ENCODE measurements at places on chromosomes 6 and 20.

DNA sequence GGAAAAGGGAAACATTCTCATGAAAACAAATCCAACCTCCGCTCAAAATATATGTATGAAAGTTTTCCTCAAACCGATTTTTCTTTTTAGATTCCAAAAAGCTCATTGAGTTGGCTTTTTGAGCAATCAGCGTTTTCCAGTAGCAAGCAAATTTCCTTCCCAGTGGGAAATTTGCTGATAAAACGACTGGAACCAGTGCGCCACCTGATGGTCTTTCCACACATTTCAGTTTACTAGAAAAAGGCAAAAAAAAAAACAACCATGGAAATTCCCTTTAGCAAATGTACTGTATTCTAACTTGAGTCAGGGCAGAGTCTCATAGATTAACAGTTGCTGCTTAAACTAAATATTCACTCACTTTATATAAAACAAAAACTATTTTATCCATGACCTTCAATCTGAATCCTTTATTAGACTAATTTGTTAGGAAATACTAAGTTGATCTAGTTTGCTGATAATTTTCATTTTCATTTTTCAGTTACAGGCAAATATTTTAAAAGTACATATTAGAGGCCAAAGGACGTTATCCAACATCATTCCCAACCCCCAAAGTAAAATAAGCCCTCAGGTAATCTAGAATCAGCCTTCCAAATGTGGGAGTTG lies 271.5 kb downstream of the FOXA2 start:
- no peak for DNase-seq

GRCh38 chr6:50707652-50708300 lies 5.5 kb upstream of the TFAP2D start:
- no peak for DNase-seq

DNA sequence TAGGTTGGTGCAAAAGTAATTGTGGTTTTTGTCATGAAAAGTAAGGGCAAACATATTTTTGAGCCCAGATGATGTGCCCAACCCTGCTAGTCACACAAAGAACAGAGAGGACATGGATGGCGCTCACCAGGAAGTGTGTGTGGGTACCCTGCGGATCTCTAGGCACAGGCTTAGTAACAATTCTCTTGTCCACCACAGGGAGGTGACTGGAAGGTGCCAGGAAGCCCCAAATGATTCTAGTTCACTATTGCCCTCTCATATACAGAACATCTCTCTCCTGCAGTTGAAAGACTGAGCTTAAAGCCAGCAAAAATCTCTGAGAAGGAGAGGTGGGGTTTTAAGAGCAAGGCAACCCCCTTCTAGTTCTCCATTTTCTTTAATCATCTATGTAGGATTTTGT lies 272.1 kb upstream of the TAB2 start:
- peak; percentile 32 for DNase-seq

DNA sequence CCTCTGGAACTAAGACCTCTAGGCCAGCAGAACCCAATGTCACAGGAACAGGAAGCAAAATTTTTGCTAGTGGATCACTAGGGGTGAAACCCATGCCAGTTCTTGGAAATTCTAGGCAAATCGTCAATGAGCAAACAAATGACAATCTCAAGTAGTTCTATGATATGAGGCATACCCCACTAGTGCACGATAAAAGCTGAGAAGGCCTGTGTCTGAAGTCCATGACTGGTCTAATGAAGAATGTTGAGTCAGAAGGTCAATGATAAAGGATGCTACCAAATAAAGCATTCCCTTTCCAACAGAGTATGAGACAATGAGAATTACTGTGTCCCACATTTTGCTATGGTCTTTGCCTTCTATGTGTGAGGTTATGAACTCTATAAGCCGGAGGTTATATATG lies 149.4 kb upstream of the NOX3 start:
- no peak for DNase-seq

- DNase-seq = no peak
Observed at GRCh38 chr20:38270869-38271605, 10.5 kb upstream of the KIAA1755 start.

DNA sequence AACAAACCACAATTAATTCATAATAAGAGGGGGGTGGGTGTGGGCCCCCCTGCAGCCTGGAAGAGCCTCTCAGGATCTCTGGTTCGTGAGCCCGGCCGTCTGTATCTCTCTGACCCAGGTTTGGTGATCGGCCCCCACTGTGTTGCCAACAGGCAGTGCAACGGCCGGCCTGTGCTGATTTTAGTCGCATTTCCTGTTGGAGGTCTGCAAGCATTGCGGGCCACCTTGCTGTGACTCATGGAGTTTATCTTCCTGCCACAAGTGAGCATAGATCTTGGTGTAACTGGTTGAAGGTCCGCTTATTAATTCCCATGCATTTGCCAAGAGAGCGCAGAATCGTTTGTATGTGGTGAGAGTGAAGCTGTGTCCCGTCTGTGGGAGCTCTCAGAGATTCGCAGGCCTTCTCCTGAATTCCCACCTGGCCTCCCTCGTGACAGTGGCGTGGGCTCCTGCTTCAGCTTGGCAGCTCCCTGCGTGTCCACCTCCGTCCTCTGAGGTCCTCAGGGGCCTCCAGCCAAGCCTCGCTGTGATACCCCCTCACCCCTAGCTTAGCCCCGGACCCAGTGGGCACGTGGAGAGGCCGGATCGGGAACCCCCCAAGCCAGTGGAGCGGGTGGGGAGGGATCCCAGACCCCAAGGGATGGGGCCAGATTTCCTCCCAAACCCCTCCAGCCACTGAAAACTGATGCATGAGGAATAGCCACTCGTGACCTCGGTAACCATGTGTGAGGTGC lies 269.8 kb downstream of the CDH4 start:
- no peak for DNase-seq

DNA sequence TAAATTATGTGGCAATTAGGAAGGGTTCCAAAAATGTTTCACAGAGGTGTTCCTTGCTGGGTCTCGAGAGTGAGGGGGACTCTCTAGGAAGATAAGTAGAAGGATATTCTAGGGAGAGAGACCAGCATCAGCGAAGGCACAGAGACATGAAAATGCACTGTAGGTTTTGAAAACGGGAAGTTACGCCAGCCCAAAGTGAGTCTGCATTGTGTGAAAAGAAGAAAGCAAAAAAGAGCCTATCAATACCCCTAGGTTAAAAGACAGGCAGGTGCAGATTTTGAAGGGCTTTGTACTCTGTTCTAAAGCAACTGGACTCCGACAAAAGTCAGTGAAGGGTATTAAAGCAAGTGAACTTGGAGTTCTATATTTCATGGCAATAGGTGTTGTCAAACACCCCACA lies 25.7 kb upstream of the MRAP2 start:
- no peak for DNase-seq

- DNase-seq = peak; percentile 88
Observed at GRCh38 chr6:30344868-30345671, at the start of gene RPP21. Gene RPP21, plus strand, starts transcription at chr6:30345156. Its CDS starts 16 bp downstream, at chr6:30345172.

GRCh38 chr20:30922129-30922528 lies 335.3 kb upstream of the DEFB115 start:
- no peak for DNase-seq

- DNase-seq = peak; percentile 37
Observed at GRCh38 chr20:528923-529604, 14.5 kb downstream of the CSNK2A1 start.

DNA sequence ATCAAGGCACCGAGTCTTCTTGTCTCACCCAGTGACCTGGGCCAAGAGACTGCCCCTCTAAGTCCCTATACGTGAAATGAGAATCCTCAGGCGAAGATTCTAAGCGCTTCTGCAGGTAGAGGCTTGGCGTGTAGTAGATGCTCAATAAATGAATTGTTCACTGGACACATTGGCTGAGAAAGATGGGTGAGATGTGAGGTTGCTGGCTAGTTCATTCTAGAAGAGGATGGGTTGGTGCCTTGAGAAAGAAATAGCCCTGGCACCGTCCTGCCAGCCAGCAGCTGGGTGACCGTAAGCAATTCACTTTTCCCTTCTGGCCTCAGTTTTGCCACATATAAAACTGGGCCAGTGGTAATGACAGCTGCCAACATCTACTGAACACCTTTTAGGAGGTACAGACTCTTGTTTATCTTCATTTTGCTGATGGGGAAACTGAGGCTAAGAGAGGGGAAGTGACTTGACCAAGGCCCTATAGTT lies 1.4 kb downstream of the SRC start:
- DNase-seq = no peak

GRCh38 chr6:90385759-90386313 lies 89.2 kb upstream of the BACH2 start:
- no peak for DNase-seq

GRCh38 chr20:11170565-11170964 lies 496.8 kb upstream of the JAG1 start:
- DNase-seq = no peak

GRCh38 chr6:91634791-91635190 lies 1047.9 kb upstream of the MAP3K7 start:
- no peak for DNase-seq

DNA sequence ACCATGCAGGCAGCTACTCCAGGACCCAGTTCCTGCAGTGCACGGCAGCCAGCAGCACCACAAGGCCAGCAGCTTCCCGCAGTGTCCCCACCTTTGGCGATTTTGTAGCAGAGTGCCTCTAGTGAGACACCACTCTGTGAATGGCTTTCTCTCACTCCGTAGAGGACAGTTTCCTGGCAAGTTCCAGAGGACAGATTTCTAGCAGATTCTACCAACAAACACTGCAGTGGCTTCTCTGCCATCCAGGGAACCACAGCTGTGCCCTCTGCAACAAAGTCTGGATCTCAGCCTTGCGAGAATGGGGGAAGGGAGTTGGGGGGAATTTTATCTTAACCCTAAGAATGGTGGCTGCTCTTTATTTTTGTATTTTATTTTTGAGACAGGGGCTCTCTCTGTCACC lies 28.7 kb downstream of the SNHG17 start:
- DNase-seq = no peak

DNA sequence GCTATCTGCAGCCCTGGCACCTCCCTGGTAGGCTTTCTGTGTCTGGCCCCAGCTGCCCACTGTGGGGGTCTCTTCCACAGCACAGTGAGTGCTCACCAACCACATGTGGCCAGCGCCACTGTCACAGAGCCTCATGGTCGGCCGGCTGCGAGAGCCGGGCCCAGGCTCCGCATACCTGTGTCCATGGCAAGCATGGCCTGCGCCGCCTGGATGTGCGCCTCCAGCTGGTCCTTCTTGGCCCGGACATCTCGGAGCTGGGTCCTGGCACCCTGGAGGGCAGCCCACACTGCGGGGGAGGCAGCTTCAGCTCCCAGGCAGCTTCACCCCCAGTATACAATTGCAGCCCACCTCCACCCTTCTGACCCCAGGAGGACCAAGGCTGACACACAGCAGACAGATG lies 13.0 kb downstream of the ADRM1 start:
- no peak for DNase-seq

DNA sequence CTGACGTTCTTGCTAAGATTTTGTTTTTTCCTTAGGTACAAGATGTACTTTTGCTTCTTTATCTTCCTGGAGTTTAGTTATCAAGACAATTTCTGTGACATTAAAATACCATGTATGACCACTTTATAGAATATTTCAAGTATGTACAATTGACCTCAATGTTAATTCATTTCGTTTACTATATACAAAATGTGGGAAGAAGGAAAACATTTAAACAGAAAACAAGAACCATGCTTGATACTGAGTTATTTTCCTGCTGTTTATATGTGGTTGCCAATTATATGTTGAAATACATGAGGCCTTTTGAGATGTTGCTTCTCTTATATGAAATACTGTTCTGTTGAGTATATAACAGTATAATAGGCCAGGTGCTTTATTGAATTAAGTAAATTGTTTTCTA lies 184.3 kb downstream of the JARID2 start:
- no peak for DNase-seq

- DNase-seq = no peak
Observed at GRCh38 chr20:44075191-44075949, 111.6 kb downstream of the JPH2 start.

DNA sequence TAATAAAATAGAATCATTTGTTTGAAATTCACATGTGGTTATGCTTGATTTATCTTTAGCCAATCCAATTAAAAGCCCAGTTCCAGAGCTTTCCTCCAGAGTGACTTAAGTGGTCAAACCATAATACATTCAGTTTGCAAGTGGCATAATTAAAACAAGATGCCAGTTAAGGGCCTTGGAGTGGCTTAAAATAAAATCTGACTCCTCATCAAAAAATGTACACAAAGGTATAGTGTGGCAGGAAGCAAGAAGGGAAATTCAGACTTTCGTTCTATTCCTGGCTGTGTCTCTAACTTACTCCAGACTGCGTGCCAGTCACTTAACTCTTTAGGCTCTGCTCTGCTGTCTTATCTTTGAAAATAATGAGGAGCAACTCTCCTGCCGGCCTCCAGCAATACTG lies 251.3 kb upstream of the PRND start:
- no peak for DNase-seq

DNA sequence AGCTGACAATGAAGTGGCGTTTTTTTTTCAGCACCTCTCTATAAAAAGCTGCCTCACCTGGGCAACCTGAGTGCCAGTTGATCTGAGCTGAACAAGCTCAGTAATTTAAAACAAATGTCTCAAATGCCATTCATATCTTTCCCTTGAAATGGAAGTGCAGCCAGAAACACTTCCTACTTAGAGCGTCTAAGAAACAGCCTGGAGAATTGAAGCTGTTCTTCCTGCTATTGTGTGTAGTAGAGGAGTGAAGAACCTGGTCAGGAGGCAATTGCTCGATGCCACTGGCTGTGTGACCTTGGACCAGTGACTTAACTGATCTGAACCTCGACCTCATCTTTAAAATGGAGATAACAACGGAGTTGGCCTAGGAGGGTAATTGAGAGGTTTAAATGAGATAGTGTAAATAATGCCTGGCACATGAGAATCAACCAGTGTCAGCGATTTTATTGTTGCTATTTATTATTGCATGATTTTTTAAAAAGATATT lies 95.4 kb upstream of the FOXQ1 start:
- no peak for DNase-seq

- DNase-seq = no peak
Observed at GRCh38 chr6:13038315-13038714, 290.0 kb downstream of the TBC1D7 start.

DNA sequence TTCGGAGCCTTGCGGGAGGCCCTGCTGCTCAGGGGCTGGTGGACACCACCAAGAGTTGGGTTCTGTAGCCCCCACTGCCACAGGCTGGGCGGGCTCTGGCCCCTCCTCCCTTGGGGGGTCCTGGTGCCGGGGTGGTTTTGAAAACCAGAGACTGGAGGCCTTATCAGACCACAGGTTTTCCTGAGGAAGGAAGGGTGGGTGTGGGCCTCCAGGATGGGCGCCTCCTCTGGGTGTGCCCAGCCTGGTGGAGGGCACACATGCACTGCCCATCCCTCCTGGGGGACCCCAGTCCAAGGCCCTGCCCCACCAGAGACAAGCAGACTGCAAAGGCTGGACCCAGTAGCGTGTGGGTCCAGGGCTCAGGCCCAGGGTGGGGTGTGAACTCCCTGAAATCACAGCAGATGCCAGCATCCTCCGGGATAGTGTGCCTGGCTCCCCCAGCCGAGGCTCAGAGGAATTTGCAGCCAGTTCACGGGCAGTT lies 13.5 kb upstream of the ZBTB46 start:
- no peak for DNase-seq

- DNase-seq = no peak
Observed at GRCh38 chr20:53270792-53271375, 298.7 kb downstream of the TSHZ2 start.
